ENCODE measurements at places on chromosomes 2 and 18. TPM values are rescaled to one million over a fixed set of nuclear protein-coding genes. Genes with fewer than 3 reads are reported as not detected.

Gene EGR4
- 1.2 TPM for total RNA-seq

DNA sequence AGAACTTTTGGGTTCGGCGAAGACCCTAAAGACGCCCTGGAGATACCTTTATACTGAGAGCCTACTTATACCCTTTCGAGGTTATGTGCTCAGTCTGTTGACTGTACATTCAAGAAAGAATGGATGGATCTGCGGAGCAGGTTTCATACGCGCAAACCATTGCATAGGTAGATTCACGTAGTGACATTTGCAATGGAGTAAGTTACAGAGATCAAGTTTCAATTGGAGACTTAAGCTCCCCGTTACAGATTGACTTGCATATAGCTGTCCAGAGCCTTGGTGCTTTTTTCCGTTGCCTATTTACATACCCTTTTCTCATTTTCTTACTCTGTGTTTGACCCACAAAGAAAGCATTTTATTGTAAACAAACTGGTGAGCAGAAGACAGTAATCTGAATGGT, 923 bp downstream of the PSMD1 start:
- DNase-seq: no peak

GRCh38 chr2:33384599-33384961, 91.9 kb upstream of the RASGRP3 start:
- no peak for DNase-seq

GRCh38 chr18:69885841-69886531, 61.7 kb downstream of the CD226 start:
- no peak for DNase-seq

Gene ACTG2
- total RNA-seq: 1.4 TPM

GRCh38 chr2:4272261-4272858, 569.0 kb downstream of the DCDC2C start:
- no peak for DNase-seq

Gene IL1R2
- not detected for total RNA-seq

DNA sequence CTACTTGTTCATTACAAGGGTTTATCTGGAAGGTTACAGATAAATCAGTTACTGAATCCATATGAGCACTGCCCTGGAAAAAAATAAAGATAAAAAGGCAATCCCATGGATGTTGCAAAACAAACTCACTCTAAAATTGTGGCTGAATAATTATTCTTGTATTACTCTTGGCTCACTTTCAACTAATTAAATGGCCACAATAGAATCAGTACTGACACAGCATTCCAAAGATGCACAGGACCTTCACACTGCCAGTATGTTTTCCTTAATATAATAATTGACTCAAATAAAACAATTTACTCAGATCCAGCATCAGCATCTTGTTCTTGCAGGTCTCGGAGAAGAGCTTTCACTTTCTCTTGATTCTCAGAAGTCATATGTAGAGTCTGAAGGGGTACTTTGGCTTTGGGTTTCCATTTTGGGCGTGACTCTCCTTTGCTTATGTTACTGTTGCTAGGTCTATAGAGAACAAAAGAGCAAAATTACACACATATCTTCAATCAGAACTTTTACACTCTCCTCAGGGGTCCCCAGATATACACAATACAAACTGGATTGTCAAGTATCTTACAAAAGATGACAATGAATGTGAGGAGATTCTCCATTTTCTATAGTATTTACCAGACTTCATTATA, 12.6 kb downstream of the DHX57 start:
- DNase-seq: no peak

DNA sequence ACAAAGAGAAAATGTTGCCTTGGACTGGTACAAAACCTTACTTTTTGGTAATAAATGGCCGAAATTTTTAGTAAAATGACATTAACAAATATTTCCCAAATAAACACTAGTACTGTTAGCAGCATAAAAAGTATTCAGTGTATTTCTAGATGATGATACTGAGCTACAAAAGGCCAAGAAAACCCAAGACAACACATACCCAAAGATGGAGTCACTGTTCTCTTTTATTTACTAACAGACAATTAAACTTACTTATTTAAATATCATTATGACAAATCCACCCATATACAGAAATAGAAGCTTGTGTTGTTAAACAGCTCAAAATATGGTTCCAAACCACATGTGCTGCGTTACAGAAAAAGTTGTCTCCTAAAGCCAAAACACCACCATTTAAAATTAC, 239.9 kb downstream of the ZEB2 start:
- DNase-seq: no peak

Gene TUBB6
- total RNA-seq: 135 TPM

DNA sequence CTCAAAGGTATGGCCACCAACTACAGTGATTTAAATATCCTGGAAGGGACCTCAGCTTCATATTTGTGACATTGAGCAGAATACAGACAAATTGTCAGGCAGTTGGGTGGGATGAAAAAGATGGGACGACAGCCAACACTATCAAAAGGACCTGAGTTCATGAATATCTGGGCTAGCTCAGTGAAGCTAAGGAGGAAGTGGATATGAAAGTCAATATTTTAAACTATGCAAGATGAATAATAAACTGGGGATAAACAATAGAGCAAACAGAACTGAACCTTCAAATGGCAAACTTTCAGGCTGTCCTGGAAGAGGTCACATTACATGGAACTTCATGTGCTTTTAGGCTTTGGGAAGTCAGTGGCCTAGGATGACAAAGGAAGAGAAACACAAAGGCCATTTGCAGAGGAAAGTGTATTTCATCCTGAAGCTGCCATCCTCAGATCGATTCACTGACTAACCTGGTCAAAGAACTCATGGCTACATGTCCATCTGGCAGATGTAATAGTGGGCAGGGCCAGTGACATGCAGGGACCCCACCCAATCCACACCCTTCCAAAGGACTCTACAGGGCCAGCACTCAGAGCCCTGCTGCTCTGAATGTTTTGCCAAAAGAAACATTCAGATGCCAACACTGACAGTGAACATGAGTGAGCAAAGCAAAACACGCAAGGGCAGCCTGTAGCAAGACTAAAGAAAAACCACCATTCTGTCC, 175.7 kb downstream of the ETAA1 start:
- no peak for DNase-seq

Gene CARF
- 3.5 TPM for total RNA-seq

- peak; percentile 75 for DNase-seq
These were observed 3.5 kb downstream of the ATP6V1B1 start for GRCh38 chr2:70939001-70939838.

GRCh38 chr2:232629129-232629475, 4.3 kb upstream of the EFHD1 start:
- DNase-seq: no peak

DNA sequence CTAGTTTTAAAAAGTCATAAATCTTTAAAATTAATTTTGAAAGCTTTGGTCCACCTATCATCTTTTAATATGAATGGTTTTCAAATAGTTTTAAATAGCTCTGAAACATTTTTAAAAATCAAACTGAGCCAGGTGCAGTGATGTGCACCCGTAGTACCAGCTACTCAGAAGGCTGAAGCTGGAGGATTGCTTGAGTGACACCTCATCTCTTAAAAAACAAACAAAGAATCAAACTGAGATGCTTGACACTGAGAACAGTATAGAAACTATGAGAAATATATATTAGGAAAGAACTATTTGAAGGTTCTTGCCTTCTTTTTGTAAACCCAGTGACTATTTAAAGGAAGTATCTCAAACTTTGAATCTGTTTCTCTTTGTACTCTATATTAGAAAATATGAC, 67.4 kb downstream of the BARD1 start:
- DNase-seq: no peak

Gene PSMA8
- not detected for total RNA-seq

DNA sequence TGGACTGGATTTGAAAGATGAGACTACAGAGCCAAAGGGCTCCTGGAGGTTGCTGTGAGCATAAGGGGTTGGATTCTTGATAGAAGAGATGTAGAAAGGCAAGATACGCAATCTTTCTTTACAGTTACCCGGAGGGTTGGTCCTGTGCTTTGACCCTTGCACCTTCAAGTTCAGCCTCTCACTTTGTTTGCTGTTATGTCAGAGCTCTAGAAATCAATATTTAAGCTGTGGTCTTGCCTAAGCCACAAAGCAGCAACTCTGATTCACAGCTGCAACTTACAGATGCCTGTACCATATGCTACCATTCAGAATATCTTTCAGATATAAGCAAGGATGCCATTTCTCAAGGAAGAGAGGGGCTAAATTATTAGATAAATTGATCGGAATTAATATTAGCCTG, 943.1 kb upstream of the LRRTM1 start:
- no peak for DNase-seq

Gene GNAL
- total RNA-seq: 23.8 TPM

Gene IL1B
- not detected for total RNA-seq

Gene RESP18
- not detected for total RNA-seq

GRCh38 chr2:88096708-88097107, 29.1 kb downstream of the SMYD1 start:
- DNase-seq: no peak

- no peak for DNase-seq
These were observed 26.7 kb upstream of the ACTR3 start for GRCh38 chr2:113863144-113863543.

GRCh38 chr2:97763176-97763845, 49.9 kb downstream of the ZAP70 start:
- peak; percentile 25 for DNase-seq

Gene MEP1B
- not detected for total RNA-seq

Gene KIF5C
- total RNA-seq: 52.9 TPM

- no peak for DNase-seq
These were observed 164.3 kb upstream of the SIX2 start for GRCh38 chr2:45173513-45173912.

DNA sequence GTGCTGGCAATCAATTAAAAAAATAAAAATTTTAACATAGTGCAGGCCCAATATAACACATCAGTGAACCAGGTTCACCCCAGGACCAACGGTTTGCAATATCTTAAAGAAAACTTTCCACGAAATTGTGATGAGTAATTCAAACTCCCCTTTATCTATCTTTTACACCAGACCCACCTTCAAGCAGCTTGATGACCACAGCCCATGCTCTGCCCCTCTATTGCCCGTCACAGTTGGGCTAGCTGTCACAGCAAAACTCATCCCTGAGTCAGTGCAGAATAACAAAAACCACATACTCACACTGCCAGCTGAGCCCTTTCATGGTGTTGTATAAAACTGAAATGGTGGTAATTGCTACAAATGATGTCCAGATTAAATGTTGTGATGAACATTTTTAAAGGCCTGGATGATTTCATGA, 112.5 kb upstream of the CREB1 start:
- DNase-seq: no peak

DNA sequence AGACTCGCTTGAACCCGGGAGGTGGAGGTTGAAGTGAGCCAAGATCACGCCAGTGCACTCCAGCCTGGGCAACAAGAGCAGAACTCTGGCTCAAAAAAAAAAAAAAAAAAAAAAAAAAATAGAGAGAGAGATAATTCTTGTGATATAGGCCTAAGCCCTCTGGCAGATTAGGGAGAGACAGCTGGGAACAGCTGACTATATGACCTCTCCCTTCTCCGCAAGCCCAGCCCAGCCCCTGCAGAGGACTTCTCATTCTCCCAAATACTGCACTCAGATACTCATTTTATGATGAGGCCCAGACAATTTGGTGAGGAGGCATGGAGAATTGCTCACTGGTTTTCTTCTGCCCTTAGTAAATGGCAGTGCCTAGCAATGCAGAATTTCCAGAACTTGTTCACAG, 262.0 kb downstream of the HAUS1 start:
- DNase-seq: no peak

Gene MC4R
- total RNA-seq: not detected

Gene GPR148
- total RNA-seq: not detected

Gene ADGRF3
- 0.09 TPM for total RNA-seq

DNA sequence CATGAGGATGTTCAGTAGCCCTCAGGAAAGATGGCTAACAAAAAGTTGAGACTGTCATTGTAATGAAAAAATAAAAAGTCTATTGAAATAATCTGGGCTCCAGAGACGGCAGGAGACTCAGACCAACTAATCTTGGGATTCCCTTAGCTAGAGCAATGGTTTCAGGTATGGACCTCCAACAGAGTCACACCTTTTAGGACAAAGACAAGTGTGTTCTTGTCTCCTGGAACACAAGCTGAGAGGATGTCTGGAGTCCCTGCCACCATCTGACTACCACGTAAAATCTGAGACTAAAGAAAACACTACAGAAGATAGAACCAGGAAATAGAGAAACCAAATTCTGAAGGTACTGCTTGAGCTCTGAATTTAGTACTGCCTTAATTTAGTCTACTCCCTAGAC, 103.3 kb upstream of the RBBP8 start:
- DNase-seq: no peak

- DNase-seq: no peak
These were observed 287.4 kb upstream of the EPAS1 start for GRCh38 chr2:46009772-46010171.

GRCh38 chr2:211354481-211354880, 798.1 kb downstream of the CPS1 start:
- no peak for DNase-seq

- no peak for DNase-seq
These were observed 25.5 kb upstream of the PPP1CB start for GRCh38 chr2:28726177-28726576.

DNA sequence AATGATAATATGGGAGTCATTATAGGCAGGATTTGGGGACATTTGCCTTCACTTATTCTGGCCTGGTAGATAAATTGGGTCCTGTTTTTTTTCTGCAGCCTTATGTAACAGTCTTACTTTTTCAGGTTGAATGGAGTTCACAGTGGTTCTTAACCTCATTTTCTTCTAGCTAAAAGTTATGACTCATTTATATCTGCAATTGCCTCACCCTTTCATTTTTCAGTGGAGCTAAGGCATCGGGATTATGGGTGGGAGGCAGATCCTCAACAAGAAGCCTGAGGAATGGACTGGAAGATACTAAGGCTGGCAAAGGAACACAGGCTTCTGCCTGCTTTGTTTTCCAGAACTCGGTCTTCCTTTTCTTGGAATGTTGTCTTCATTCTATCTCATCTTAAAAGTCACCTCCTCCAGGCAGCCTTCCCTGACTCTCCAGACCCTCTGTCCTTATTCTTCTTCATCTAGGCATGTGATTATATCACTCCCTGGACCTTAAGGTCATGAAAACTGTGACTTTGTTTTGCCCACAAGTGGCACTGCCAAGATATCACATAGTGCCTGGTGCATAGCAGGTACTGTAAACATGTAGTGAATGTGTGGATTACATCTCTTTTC, 41.0 kb upstream of the ACSL3 start:
- DNase-seq: no peak

- no peak for DNase-seq
These were observed 102.0 kb downstream of the PLA2R1 start for GRCh38 chr2:159960414-159960813.
